ENCODE measurements at places on chromosomes 3 and 15. TPM values are rescaled to one million over a fixed set of nuclear protein-coding genes. Genes with fewer than 3 reads are reported as not detected.

Gene SCAANT1
- not detected for total RNA-seq

Gene ISG20
- total RNA-seq: 1.1 TPM

Gene ANKUB1
- total RNA-seq: not detected

Gene GOLGA8J
- total RNA-seq: not detected

Gene CDHR4
- total RNA-seq: not detected

Gene PROK2
- total RNA-seq: not detected

Gene SLITRK3
- total RNA-seq: not detected

Gene SPRED1
- total RNA-seq: 2.4 TPM

- no peak overlapping the region for H3K4me3 ChIP-seq
- no peaks in the 10 kb centered on the region for H3K36me3 ChIP-seq
- peaks cover 2% of the 10 kb centered on the region for H3K4me1 ChIP-seq
- H3K27ac ChIP-seq: no peak overlapping the region
- no peak for DNase-seq
- no peaks in the 10 kb centered on the region for H3K27me3 ChIP-seq
These were observed 67.7 kb downstream of the FOXP1 start for GRCh38 chr3:71515636-71516365.

GRCh38 chr3:181623924-181624694 is 87.6 kb upstream of the SOX2 start:
- no peaks in the 10 kb centered on the region for H3K27me3 ChIP-seq
- H3K4me3 ChIP-seq: no peak overlapping the region
- H3K4me1 ChIP-seq: peaks cover 44% of the 10 kb centered on the region
- no peak for DNase-seq
- H3K36me3 ChIP-seq: no peaks in the 10 kb centered on the region
- H3K27ac ChIP-seq: no peak overlapping the region

DNA sequence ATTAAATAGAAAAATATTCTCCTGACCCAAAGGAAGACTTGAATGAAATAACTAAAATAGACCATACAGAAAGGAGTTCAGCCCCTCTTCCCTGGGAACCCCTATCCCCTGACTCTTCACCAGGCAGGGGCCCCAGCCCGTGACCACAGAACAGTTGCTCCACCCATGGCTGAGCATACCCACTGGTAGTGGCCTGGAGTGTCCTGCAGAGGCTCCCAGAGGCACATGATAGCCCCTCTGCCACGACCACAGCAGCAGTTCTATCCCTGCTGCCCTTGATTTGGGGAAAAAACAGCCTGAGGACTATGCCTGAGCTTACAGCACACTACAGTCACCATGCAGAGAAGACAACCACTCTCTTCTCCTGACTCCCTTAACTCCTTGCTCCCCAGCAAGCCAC is 31.8 kb downstream of the TTC14 start:
- H3K27me3 ChIP-seq: peaks cover 3% of the 10 kb centered on the region
- no peaks in the 10 kb centered on the region for H3K36me3 ChIP-seq
- H3K4me3 ChIP-seq: no peak overlapping the region
- no peak for DNase-seq
- no peak overlapping the region for H3K27ac ChIP-seq

GRCh38 chr3:149765762-149766334 is 13.6 kb upstream of the COMMD2 start:
- H3K4me1 ChIP-seq: no peaks in the 10 kb centered on the region
- no peaks in the 10 kb centered on the region for H3K36me3 ChIP-seq
- DNase-seq: no peak
- no peak overlapping the region for H3K27ac ChIP-seq

GRCh38 chr3:59189526-59189925 is 139.7 kb upstream of the CFAP20DC start:
- H3K27ac ChIP-seq: no peak overlapping the region
- no peaks in the 10 kb centered on the region for H3K4me1 ChIP-seq
- H3K4me3 ChIP-seq: no peak overlapping the region
- peaks cover 2% of the 10 kb centered on the region for H3K27me3 ChIP-seq
- H3K36me3 ChIP-seq: no peaks in the 10 kb centered on the region

- H3K4me1 ChIP-seq: no peaks in the 10 kb centered on the region
- H3K4me3 ChIP-seq: no peak overlapping the region
- no peak overlapping the region for H3K27ac ChIP-seq
- no peaks in the 10 kb centered on the region for H3K27me3 ChIP-seq
- DNase-seq: no peak
These were observed 229.5 kb downstream of the CHL1 start for GRCh38 chr3:426072-426471.

GRCh38 chr3:108153451-108153981 is 62.7 kb upstream of the CD47 start:
- peak; percentile 20 for DNase-seq
- H3K27me3 ChIP-seq: no peaks in the 10 kb centered on the region
- H3K4me1 ChIP-seq: peaks cover 3% of the 10 kb centered on the region
- no peak overlapping the region for H3K27ac ChIP-seq
- H3K4me3 ChIP-seq: no peak overlapping the region

- no peak overlapping the region for H3K4me3 ChIP-seq
- no peaks in the 10 kb centered on the region for H3K36me3 ChIP-seq
- H3K27ac ChIP-seq: no peak overlapping the region
- no peaks in the 10 kb centered on the region for H3K27me3 ChIP-seq
- DNase-seq: no peak
These were observed 426.1 kb downstream of the IL5RA start for GRCh38 chr3:2684046-2684445.

DNA sequence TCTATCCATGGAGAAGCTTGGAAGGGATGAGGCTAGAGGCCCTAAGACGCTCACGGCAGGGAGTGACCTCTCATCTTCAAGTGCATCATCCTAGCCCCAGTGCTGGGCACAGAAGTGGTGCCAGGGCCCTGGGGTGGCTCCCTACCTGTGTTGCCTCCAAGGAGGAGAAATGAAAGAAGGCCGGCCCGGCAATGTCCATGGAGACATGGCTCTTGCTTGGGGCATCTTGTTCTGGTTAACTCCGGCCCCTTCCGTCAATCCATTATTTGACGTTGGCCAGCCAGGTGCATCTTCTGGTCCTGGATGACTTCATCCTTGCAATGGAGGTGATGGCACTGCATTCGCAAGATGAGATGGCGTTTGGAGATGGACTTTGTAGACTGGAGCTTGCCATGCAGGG is 83.2 kb upstream of the ALDH1L1 start:
- H3K4me3 ChIP-seq: no peak overlapping the region
- peaks cover 11% of the 10 kb centered on the region for H3K4me1 ChIP-seq
- no peak overlapping the region for H3K27ac ChIP-seq
- peaks cover 8% of the 10 kb centered on the region for H3K36me3 ChIP-seq
- DNase-seq: no peak
- peaks cover 13% of the 10 kb centered on the region for H3K27me3 ChIP-seq

DNA sequence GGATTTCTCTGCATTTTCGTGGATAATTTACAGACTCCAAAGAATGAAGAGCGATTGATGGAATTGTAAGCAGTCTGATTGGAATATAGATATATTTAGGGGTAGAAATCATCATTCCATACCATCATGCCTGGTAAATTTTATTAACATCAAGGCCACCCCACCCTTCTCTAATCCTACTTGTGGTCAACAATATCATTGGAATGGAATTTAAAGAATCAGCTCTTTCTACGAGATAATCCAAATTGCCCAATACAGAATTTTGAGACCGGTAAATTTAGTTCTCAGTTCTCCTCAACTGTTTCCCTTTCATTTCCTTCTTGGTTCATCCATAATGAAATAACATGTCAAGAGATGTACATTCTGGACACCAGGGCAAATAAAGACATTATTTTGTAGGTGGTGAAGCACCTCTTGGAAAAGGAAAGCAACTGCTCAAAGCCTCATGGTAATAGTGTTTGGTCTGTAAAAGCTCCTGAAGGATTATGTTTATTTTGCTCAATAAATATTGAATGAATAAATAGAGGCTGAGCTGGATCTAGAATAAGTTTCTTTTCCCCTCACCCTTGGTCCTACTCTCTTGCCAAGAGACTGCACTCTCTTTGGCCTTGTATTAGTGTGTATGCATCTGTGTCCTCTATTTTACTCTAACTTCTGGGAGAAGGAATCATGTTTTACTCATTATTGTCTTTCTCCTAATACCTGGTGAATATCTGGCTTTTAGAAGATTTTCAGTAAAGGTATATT is 133.7 kb upstream of the BCL6 start:
- H3K36me3 ChIP-seq: no peaks in the 10 kb centered on the region
- H3K27me3 ChIP-seq: no peaks in the 10 kb centered on the region
- H3K27ac ChIP-seq: no peak overlapping the region

DNA sequence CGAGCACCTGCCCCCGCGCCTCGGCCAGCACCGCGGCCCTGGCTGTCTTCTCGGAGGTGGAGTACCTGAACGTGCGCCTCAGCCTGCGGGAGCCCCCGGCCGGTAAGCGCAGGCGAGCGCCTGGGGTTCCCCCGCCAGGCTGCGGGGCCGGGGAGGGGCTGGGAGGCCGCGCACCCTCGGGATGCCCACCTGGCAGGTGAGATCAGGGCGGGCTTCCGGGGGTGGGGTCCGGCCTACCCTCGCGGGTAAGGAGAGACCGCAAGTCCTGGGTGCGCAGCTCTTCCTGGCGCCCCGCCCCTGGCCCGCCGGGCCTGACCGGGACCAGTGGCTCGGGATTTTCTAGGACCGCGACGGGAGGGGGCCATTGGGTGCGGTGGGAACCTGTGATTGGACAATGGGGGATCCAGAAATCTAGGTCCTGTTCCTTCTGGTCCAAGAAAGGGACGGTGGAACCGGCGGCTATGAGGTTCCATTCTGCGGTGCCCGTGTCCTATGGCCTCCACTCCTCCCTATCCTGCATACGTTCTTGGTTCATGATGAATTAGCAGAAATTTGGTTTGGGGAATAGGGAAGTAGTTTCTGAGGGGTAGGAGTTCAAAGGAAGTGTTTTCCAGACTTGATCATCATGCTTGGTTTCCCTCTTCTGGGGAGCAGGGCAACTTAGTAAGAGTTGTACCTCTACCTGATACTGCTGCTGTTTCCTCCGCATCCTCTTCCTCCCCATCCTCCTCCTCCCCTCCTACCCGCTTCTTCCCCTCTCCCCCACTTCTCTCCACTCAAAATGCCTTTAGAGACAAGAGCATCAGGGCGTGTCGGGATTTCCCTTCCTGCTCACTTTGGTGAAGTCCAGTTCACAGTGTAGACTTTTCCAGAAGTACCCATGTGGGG is 808 bp downstream of the ARRDC4 start:
- H3K4me3 ChIP-seq: peak overlapping the region; percentile 88
- peak; percentile 39 for DNase-seq
- no peaks in the 10 kb centered on the region for H3K36me3 ChIP-seq
- H3K27me3 ChIP-seq: no peaks in the 10 kb centered on the region
- H3K4me1 ChIP-seq: peaks cover 14% of the 10 kb centered on the region

DNA sequence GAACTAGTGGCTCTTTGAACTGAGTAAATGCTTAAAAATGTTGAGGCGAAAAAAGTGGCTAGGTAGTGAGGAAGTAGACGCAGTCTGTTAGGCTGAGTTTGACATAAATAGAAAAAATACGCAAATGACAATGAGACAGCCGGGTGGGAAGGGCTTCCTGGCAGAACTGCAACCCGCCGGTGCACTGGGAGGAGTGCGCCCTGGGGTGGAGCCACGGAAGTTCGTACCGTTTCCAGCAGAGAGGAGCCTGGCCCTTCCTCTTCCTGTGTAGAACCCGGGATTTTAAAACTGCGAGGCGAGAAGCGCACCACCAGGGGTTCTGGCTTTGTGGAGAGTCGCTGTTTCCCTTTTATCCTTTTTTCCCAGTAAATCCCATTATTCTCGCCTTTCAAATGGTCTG is 602.6 kb downstream of the PYDC2 start:
- DNase-seq: no peak
- H3K4me1 ChIP-seq: no peaks in the 10 kb centered on the region
- H3K36me3 ChIP-seq: no peaks in the 10 kb centered on the region
- no peak overlapping the region for H3K27ac ChIP-seq
- H3K4me3 ChIP-seq: no peak overlapping the region
- no peaks in the 10 kb centered on the region for H3K27me3 ChIP-seq

- DNase-seq: no peak
- no peaks in the 10 kb centered on the region for H3K36me3 ChIP-seq
- H3K4me1 ChIP-seq: peaks cover 9% of the 10 kb centered on the region
- H3K27me3 ChIP-seq: no peaks in the 10 kb centered on the region
These were observed 1.9 kb downstream of the DMXL2 start for GRCh38 chr15:51620641-51621040.

- no peak for DNase-seq
- no peak overlapping the region for H3K27ac ChIP-seq
- peaks cover 7% of the 10 kb centered on the region for H3K4me1 ChIP-seq
- no peaks in the 10 kb centered on the region for H3K27me3 ChIP-seq
- H3K36me3 ChIP-seq: peaks cover 4% of the 10 kb centered on the region
These were observed 126.5 kb downstream of the FMN1 start for GRCh38 chr15:33068007-33068481.

GRCh38 chr3:151722856-151723255 is 10.9 kb upstream of the AADACL2 start:
- H3K27ac ChIP-seq: no peak overlapping the region
- H3K4me3 ChIP-seq: no peak overlapping the region
- peaks cover 7% of the 10 kb centered on the region for H3K4me1 ChIP-seq
- DNase-seq: no peak

GRCh38 chr3:61574854-61575253 is 13.5 kb downstream of the PTPRG start:
- no peak for DNase-seq
- no peak overlapping the region for H3K27ac ChIP-seq
- H3K27me3 ChIP-seq: no peaks in the 10 kb centered on the region

DNA sequence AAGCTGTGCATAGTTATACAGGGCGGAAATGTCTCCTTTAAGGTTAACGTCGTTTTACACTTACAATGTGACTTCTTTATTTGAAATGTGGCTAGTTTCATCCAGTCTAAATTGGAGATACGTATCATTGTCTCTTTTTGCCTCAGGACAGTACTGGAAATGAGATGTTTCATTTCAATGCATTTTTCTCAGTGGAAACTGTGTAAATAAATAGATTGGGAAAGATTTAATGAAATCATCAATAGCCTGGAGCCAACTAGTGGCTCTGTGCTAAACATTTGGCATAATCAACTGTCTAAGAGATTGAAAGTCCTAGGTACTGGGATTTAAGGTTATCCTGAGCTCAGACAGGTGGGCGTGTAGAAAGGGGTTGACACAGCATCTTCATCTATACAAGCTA is 691.5 kb upstream of the CCDC54 start:
- H3K36me3 ChIP-seq: no peaks in the 10 kb centered on the region
- DNase-seq: no peak
- H3K4me3 ChIP-seq: no peak overlapping the region
- H3K27me3 ChIP-seq: no peaks in the 10 kb centered on the region
- H3K4me1 ChIP-seq: no peaks in the 10 kb centered on the region

DNA sequence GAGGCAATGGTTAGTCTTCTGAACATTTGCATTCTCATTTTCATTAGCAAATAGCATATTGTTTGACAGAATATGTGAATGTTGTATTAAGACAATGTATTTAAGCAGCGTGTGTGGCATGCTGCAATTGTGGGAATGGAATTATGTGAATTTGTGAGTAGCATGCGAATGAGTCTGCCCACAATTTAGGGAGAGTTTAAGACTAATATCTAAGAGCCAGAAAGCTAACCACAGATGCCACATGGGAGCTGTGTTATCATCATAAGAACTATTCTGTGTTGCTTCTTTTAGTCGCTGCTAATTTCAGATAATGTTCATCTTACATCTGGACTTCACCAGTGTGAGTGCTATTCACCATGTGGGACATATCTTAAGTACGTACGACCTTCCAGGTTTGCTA is 494.5 kb downstream of the RBMS3 start:
- DNase-seq: no peak
- no peak overlapping the region for H3K27ac ChIP-seq
- H3K36me3 ChIP-seq: no peaks in the 10 kb centered on the region
